ENCODE measurements at places on chromosomes 2 and 18.

GRCh38 chr2:163191372-163191771, 352.8 kb upstream of the KCNH7 start:
- DNase-seq: no peak

DNA sequence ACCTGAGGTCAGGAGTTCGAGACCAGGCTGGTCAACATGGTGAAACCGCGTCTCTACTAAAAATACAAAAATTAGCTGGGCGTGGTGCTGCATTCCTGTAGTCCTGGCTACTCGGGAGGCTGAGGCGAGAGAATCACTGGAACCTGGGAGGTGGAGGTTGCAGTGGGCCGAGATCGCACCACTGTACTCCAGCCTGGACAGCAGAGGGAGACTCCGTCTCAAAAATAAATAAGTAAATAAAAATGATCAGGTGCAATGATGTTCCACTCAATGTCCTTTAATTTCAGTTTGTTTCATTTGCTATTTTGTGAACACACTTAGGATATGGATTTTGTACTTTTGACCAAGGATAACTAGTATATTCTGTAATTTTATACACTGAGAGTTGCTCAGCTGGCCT, 9.3 kb downstream of the HADHA start:
- no peak for DNase-seq

GRCh38 chr2:131543385-131543891, 15.8 kb downstream of the CCDC74A start:
- no peak for DNase-seq

DNA sequence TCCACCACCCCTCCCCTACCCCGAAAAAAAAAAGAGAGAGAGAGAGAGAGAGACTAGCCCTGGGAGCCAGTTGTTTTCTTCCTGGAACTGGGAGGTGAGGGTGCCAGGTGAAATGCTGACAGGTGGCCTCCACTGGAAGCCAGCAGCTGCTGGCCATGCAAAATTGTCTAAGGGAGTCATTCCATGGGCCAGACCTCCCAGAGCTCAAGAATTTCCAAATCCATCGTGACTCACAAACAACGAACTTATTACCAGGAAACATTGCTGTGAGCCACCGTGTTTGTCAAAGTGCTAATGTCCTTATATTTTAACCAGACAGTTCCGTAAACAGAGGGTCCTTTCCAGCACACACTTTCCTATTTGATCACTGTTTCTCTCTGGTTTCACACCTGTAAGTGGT, 68.5 kb upstream of the PID1 start:
- DNase-seq: no peak

GRCh38 chr2:25373269-25373981, 31.7 kb upstream of the DNMT3A start:
- no peak for DNase-seq

GRCh38 chr2:29224693-29225551, 109.7 kb downstream of the CLIP4 start:
- no peak for DNase-seq

- DNase-seq: no peak
Measured at GRCh38 chr18:56945171-56946083, 201.5 kb upstream of the BOD1L2 start.

DNA sequence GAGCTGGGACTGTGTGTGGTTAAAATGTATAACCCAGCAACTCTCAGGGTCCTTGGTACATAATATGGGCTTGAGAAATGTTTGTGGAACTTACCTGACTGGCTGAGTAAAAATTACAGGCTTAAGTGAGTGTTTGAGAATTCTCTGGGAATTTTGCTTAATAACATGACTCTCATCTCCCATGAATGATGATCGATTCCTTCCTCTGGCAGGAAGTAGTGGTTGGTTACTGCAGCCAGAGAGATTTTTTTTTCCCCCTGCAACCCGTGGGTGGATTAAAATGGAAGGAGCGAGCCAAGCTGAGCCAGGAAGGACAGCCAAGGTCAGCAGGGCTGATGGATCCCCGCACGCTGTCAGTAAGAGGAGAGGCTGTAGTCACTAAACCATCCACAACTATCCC, 40.6 kb upstream of the RFX8 start:
- DNase-seq: no peak

DNA sequence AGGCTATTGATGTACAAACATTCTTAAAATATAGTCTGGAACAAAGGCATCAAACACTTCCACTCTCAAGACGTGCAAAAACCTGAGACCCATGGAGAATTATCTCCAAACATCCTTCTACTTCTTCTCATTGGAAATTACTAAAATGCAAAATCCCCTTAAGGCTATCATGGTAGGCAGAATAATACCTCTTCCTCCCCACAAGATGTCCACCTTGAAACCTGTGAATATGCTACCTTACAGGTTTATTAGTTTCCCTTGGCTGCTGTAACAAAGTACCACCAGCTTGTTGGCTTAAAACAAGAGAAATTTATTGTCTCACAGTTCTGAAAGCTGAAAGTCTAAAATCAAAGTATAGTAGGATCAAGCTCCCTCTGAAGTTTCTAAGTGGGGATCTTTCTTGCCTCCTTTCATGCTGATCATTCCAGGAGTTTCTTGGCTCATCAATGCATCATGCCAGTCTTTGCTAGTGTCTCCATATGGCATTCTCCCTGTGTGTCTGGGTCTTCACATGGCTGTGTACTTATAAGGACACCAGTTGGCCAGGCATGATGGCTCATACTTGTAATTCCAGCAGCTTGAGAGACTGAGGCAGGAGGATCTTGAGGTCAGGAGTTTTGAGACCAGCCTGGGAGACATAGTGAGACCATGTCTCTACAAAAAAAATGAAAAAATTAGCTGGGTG, 163.7 kb upstream of the NCK2 start:
- no peak for DNase-seq

GRCh38 chr18:46061796-46062195, 10.3 kb downstream of the PSTPIP2 start:
- DNase-seq: no peak

GRCh38 chr18:13409026-13409425, 190.5 kb downstream of the LDLRAD4 start:
- DNase-seq: no peak

DNA sequence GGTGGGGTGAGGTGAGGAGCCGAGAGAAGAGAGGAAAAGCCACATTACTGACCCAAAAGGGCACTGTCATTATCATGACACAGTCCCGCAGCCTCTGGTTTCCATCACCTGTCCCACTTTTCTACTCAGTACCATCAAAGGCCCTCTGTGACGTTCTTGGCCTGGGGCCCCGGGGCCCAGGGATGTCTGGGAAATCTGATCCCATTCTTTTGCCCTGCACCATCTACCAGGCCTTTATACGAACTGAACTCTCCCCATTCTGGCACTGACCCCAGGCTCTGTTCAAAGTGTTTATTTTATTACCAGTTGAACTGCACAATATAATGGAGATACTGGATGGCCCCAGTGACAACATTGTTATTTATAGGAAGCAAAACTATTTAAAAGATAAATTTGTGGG, 89.1 kb downstream of the COL6A3 start:
- no peak for DNase-seq

- DNase-seq: no peak
Measured at GRCh38 chr2:191574232-191574631, 103.7 kb upstream of the NABP1 start.

DNA sequence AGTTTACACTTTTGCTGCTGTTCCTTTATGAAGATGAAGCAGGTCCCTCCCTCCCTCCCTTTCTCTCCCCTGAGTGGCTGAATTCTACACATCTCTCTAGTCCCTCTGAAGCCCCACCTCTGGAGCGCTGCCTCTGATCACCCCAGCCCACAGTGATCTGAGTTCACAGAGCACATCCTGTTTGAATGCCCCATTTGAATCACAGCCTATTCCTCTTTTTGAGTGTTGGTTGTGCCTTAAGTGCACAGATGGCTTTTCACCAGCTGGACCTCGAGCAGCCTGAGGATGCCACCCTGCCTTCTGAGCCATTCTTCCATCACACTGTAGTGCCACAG, 87.1 kb downstream of the ITGB1BP1 start:
- DNase-seq: no peak

GRCh38 chr2:66699793-66700676, 265.1 kb downstream of the MEIS1 start:
- DNase-seq: no peak

DNA sequence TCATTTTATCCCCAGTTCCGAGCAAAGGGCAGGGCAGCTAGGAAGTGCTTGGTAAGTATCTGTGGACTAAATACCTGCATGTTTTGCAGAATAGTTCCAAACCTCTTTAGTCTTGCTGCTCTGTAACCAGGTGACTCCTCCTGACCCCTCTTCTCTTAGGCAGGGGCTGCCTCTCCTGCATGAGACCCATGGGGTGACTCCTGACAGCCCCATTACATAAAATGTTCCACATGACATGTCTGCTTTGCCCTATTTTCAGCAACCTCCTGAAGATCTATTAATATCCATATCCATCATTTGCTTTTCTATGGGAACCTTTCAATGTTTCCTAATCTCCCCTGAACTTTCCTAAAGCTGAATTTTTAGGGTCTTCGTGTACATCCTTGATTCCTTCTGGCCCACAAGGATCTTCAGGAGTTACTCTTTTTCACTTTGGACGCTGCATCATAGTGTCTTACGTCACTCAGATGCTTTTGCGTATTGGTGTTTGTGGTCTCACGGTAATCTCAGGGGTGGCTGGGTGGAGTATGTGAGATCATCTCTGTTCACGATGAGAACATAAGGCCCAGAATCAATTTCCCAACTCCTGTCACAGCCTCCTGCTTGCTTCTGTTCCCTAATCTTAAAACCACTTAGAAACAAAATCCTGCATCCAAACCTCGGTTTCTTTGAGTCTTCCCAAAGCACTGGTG, 76.6 kb downstream of the MAPK4 start:
- DNase-seq: no peak

DNA sequence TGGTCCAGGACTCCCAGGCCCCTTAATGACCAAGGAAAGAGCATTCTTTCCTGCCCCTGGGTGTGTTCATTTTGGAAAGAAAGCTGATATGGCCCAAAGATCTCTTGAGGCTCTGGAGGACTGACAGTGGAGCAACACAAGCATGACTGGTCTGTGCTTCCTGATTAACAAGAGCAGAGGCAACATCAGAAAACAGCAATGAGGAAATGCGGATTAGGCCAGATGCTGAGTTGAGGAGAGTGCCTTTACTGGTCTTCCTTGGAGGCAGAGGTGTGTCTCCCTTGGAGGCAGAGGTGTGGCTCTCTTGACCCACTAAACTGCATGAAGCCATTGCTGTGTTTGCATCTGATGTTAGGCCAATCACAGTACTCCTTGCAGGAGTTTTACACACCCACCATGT, 19.9 kb downstream of the IL36B start:
- DNase-seq: no peak

- no peak for DNase-seq
Measured at GRCh38 chr2:634636-635388, 42.4 kb downstream of the TMEM18 start.

GRCh38 chr2:241559323-241560161, 997 bp downstream of the BOK start:
- no peak for DNase-seq

- no peak for DNase-seq
Measured at GRCh38 chr2:39481611-39482010, 44.5 kb upstream of the MAP4K3 start.

- no peak for DNase-seq
Measured at GRCh38 chr2:105536175-105536574, 137.3 kb upstream of the FHL2 start.

DNA sequence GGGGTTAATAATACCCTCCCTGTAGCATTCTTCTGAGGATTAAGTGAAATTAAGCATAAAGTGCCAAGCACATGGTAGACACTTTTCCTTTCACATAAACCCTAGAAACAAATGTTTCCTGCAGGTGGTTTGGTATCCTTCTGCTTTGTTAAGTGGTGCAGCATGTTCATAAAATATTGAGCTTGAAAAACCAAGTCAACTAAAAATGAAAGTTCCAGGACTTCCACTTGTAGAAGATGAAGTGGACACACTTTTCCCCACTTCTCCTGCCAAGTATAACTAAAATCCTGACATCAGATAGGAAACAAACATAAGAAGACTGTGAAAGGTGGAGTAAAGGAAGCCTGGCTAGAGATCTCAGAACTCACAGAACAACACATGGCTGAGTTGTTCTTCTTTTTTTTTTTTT, 90.5 kb downstream of the COLEC12 start:
- no peak for DNase-seq

- no peak for DNase-seq
Measured at GRCh38 chr2:215602997-215603396, 167.1 kb upstream of the FN1 start.

DNA sequence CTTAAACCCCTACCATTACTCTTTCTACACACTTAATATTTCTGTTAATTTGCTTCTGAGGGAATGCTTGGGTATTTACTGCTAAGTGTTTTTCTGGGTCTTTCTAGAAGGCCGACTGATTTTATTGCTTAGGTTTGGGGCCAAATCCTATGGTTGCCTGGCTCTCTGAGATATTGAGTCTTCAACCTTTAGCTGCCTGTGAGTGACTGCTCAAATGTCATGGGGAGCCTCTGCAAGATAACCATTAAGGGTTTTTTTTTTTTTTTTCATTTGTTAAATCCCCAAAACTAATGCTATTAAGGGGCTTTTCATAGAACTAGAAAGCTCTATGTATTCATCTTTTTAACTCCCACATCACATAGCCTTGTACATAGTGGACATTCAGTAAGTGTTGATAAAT, 5.0 kb downstream of the OSBPL6 start:
- no peak for DNase-seq

DNA sequence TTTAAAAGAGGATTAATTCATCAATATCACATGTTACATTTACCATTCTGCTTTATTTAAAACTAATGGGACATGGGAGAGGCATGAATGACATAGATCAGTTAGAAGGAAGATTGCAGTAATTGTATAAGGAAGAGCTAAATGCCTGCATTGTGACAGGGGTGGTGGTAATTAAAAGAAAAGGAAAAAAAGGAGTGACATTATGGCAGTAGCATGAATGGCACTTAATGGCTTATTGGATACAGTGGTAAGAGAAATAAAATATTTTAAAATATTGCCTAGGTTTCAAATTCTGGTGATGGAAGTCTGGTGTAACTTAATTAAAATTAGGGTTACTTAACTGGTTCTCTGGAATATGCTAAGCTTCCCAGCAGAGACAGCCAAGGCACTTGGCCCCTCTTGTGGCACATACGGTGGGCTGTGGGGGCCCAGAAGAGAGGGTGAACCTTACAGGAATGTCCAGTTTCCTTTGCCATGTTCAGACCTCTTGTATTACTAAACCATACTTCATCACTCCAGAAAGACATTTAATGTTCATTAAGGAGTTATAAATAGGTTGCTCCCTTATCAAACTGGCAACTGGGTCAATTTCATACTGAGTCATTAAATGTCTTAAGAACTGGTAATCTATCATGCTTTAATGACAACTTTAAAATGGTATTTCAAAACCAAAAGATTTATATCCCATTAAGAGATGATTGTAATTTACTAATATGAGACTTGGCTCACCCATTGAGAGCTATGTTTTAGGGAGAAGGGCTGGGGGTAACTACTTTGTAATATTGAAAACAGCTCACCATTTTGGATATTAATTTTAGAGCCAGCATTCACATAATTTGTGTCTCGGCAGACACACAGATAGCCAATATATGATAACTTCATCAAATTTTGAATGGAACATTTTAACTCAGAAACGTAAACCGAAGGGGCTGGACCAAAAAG, 798.9 kb upstream of the PIK3C3 start:
- no peak for DNase-seq
